Activated T-helper 1 cell treated with anti-CD3 and anti-CD28 coated beads, Interleukin-2, amount 50 U/mL, for 16 hours (primary cell): ENCODE measurements at places on chromosomes 5 and 9.

DNA sequence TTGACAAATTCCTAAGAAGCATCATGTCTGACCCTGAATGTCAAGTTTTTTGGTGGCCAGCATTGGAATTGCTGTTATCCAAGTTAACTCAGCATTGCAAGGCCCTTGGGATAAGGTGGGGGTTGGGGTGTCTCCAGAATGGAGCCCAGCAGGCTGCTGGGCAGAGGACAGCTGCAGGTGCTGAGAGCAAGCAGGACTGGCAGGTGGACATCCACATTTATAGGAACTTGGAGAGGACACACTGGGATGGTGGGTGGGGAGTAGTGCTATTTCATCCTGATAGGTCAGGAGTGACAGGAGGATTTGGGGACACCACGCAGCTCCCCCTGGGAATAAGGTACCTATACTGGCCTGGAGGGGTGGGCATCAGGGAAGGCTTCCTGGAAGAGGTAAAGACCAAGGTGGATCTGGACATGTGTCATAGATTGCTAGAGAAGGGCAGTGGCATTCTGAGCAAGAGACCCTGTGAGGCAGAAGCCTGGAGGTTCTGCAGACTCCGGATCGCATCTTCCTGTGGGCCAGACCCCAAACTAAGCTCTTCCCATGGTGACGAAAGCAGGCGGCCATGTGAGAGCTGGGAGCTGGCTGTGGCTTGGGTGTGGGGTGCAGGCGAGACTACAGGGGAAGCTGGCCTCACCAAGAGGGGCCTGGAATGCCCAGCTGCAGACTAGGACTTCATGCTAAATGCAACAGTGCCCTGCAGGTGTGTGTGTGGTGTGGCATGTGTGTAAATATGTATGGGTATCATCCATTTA, 148.1 kb downstream of the RGS3 start:
- no peak for DNase-seq

GRCh38 chr5:138504799-138505198, 38.2 kb downstream of the ETF1 start:
- no peak for DNase-seq

DNA sequence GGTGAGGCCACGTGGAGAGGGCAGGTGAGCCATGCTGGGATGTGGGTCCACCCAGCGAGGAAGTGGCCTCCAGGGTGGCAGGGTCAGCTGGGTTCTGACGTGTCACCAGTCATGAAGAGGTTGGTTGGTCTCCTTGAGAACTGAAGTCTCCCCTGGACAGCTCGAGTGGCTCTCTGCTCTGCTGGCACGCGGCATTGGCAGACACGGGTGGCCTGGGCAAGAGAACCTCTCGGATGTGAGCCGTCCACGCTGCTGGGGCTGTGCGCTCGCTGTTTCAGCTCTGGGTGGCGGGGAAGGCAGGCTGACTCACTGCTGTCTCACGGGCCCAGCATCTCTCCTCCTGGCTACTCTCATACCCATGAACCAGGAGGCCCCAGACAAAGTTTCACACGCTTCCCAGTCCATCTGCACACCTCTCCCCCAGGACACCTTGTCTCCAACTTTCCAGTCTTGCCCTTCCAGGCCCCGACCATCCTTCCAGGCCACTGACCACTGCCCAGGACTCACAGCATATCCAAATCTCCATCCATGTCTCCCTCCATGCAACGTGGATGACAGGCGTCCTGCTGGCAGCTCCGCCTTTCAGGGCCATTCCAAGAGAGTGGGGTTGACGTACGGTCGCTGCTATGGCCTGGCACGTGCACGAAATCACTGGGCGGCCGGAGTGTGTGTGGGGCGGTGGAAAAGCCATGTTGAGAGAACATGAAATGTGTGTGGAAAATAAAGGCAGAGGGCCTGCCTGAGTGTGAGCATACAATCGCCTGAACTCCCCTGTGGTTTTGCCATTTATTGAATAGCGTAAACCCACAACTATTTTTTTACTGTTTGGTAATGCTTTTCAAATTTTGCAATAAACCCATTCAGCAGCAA, 145.0 kb upstream of the COL5A1 start:
- DNase-seq: no peak

DNA sequence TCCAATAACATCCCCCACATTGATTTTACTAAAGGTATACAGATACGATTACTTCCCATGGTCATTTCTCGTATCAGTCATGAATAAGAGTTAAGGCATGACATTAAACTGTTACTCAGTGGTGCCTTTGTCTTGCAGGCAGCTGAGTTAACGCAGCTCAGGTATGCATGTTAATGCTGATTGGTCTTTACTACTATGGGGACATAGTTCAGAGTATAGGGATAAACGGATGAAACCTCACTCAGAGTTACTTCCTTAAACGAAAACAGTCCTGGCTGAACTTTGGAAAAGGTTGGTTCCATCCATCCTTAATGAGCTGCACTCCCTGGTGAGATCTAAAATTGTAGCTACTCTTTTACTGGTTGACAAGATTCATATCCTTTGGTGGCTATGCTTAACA, 87.0 kb downstream of the ACTL7B start:
- DNase-seq: no peak

- no peak for DNase-seq
Observed at GRCh38 chr5:20601678-20602100, 613.7 kb upstream of the CDH18 start.

DNA sequence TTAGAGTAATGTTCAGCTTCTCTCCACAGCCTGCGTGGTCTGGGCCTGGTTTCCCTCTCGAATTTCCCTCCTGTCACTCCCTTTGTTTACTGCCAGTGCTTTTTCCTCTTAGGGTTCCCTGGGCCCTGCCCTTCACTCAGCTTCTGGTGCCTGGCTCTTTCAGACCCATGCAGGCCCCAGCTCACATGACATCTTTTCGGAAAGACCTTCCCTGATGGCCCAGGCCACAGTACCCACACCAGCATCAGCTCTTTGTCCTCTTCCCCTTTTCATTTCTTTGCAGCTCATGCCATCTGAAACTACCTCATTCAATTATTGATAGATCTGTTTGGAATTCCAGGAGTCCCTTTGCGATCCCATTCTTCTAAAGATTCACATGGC, 68.1 kb upstream of the ABL1 start:
- no peak for DNase-seq

GRCh38 chr9:121822093-121823085, 171.0 kb downstream of the DAB2IP start:
- DNase-seq: no peak

GRCh38 chr9:7011395-7012067, 253.8 kb downstream of the KDM4C start:
- no peak for DNase-seq

GRCh38 chr9:128026255-128026772, 40.8 kb downstream of the NAIF1 start:
- DNase-seq: peak; percentile 66

- DNase-seq: no peak
Observed at GRCh38 chr9:87212605-87213021, 265.3 kb upstream of the GAS1 start.

- DNase-seq: no peak
Observed at GRCh38 chr9:4079906-4080305, 220.0 kb downstream of the GLIS3 start.

DNA sequence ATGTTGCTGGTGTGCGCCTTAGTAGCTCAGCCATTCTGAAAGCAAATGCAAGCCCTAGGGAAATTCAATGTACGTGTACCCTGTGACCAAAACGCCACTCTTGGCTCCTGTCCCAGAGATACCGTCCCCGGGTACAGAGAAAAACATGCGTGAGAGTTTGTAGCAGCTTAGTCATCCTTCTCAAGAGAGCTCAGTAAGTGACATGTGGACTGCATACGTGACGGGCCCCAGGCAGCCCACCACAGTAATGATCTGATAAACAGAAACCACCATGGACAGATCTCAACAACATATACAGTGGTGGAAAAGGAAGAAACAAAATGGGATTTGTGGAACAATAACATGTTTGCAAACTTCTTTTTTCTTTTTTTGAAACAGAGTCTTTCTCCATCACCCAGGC, 45.1 kb downstream of the S1PR3 start:
- DNase-seq: no peak

- no peak for DNase-seq
Observed at GRCh38 chr5:69432412-69433206, 17.7 kb downstream of the MARVELD2 start.

- DNase-seq: no peak
Observed at GRCh38 chr5:100858987-100859545, 44.0 kb downstream of the ST8SIA4 start.

DNA sequence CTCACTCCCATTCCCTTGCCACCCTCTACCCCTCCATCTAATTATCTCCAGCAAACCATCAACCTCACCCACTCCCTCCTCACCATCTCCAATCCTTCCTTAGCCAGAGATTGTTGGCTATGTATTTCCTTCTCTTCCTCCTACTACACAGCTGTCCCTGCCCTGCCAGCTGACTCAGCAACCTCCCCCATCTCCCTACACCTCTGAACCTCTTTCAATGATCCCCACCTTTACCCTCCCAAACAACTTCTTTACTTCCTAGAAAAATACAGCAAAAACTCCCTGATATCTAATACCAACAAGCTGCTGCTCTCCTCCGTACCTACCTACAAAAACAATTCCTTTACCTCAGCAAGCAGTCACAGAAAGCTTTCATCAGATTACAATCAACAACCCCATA, 37.3 kb downstream of the SPTLC1 start:
- no peak for DNase-seq

GRCh38 chr9:28056006-28056405, 482.7 kb upstream of the C9orf72 start:
- DNase-seq: no peak

GRCh38 chr5:177368869-177369644, 11.3 kb downstream of the RGS14 start:
- DNase-seq: no peak

- no peak for DNase-seq
Observed at GRCh38 chr5:60339691-60340201, 360.2 kb downstream of the DEPDC1B start.

GRCh38 chr9:126301985-126302603, 24.5 kb upstream of the MVB12B start:
- no peak for DNase-seq

DNA sequence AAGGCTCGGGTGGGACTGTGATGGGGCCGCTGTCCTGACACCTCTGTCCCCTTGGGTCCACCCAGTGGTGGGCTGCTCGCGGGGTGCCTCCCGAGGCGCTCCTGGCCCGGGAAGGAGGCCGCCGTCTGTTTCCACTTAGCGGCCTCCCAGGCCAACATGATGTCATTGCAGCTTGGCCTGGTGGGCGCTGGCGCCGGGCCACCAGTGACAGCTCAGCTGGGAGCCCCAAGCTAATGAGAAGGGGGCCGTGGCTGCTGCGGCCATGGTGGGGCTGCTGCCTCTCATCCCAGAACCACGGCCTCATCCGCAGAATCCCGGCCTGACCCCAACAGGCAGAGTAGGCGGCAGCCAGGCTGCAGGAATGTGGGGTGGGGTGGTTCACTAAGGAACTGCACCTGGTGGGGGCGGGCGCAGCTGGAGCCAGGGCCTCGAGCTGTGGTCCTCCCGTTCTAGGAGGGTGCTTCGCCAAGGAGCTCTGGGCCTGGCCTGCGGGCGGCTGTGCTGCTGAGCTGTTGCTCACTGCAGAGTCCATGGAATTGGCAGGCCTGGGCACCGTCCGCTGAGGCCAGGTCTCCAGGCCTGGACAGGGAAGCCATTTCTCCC, 123.5 kb upstream of the COL5A1 start:
- DNase-seq: no peak

DNA sequence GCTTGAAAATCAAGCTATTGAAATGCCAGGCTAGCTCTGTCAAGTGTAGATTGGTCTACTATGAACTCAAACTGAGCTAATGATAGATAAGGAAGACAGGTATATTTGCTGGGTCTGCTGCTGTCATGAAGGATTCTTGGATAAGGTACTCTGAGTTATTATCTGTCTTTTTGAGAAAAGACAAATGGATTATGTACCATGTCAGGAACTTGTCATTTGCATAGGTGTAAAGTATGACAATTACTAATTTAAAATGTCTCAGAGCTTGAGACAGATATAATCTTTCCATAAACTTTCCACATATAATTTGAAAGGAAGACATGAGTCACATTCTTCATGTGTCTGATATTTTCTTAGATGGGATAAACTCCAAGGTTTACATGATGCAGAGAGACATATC, 594.1 kb upstream of the PTPRD start:
- DNase-seq: no peak

DNA sequence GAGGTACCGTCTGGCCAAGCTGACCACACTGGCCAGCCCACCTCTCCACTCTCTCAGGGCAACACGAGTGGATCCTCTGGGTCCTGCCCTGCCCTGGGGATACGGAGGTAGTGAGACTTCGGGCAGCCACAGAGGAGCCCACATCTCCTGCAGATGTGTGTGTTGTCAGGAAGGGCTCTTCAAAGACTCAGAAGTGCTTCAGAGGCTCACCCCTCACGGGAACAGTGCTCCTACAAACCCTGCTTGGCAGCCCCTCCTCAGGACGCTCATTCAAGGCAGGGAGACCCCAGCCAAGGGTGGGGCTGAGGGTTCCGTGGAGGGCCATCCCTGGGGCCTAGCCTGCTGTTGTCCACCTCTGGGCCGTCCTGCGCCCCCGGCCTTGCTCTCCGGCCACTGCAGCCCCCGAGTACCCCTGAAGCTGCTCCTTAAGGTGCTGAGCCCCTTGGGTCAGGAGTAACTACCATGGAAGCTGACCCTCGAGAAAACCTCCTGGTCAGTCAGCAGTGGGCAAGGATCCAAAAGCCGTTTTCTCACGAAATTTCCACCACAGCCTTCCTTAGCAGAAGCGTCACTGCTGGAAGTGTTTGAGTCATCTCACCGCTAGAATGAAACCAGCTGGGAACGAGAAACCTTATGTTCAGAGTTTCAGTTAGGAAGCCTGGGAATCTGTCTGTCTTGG, 23.2 kb upstream of the LRRC14B start:
- no peak for DNase-seq

GRCh38 chr9:101527066-101527465, 6.6 kb upstream of the RNF20 start:
- no peak for DNase-seq

DNA sequence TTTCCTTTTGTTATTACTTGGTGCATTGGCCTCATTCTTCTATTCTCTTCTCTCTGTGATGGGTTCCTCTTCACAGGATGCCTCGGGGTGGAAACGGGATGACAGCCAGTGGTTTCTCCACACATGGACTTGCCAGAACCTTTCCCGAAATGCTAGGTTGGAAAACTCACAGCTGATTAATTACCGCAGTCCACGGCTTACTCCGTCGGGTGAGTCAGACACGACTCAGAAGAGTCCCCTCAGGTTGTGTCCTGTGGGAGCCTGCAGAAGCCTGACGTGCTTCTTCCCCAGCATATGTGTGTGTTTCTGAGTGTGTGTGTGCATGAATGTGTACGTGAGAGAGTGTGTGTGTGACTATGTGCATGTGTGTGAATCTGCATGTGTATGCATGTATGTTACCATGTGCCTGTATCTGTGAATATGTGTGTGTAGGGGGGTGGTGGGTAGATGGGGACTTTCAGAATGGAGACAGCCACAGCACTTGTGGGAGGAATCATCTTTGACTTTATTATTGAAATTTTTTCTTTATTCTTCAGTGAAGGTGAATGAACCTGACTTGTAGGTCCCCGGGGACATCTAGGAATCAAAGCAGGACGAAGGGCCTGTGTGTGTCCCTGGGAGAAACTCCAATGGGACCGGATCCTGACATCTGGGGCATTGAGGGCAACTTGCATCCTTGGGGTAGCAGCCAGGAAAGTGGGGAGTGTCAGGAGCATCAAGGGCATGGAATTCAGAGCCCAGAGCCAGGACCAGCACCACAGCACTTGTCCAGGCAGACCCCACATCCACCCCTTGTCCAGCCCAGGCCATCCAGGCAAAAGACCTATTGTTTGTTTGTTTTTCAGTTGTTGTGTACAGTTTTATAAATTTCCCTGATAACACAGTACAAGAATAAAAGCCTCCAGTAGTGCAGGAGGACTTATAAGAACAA, 21.9 kb upstream of the MED10 start:
- DNase-seq: no peak
